Mucosa of descending colon (tissue), 3 donors: ENCODE measurements at places on chromosomes 2 and 18. TPM values are rescaled to one million over a fixed set of nuclear protein-coding genes. Genes with fewer than 3 reads are reported as not detected.

DNA sequence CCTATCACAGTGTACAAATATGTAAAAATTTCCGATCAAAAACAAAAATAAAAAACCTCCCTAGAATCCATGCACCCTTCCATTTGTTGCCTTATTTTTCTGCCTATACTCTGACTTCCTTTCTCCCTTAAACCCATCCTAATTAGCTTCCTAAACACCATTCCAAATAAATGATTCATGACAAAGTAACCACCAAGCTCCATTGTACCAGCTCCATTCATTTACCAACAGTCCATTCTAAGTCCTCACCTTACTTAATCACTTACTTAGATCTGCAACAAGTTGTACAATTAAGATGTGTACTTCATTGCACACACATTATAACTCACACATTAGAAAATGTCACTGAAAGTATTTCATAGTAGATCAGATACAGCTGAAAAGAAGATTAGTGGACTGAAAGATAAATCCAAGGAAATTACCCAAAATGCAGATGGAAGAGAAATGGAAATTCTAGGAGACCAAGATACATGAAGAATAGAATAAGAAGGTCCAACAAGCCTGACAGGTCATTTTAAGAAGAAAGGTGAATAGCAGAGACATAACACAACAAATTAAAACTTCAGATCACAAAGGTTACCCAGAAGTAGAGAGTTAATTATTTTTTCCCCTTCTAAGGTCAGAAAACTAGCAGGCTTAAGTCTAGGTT is 154.6 kb downstream of the DYM start:
- DNase-seq, result no peak

- no peak for DNase-seq
Measured at GRCh38 chr2:238785528-238785860, 62.4 kb upstream of the TWIST2 start.

DNA sequence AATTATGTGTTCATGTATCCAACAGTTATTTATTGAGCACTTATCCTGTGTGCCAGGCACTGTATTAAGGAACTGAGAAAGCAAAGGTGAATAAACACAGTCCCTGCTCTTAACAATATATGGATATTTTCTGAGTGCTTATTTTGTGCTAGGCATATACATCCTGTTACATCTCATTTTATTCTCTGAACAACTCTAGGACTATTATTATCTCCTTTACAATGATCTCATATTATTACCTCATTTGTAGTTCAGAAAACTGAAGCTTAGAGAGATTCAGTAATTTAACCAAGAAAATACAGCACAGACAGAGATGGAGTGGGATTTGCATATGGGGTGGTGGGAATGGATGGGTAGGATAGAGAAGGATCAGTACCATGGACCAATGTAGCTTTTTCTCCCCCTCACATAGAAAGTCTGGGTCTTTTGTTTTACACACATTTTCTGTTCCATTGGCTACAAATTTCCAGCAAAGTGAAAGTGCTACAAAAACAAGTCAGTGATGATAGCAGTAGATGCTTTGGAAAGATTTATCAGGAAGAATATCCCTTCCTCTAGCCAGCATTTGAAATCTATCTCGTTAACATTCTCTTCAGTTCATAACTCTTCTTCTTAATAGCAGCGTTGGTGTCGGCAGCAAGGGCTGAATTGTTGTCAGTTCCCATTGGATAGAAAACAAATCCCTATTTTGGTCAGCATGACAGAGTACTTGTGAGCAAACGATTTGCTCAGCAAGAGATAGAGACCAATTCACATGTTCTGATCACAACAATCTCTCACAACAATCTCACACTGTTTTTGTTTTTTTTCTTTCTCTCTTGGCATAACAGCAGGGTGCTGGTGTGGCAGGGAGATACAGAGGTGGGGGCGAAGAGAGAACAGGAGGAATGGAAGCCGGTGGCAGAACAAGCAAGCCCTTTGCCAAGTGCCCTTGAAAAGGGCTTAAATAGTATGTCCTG is 102.2 kb upstream of the KCTD1 start:
- no peak for DNase-seq

Gene SERPINB4
- total RNA-seq, result not detected
